Progenitor cell of endocrine pancreas (in vitro differentiated cells): ENCODE measurements at places on chromosomes 2 and 18.

- no peak for DNase-seq
These were observed 539.7 kb upstream of the NETO1 start for GRCh38 chr18:73407506-73407905.

DNA sequence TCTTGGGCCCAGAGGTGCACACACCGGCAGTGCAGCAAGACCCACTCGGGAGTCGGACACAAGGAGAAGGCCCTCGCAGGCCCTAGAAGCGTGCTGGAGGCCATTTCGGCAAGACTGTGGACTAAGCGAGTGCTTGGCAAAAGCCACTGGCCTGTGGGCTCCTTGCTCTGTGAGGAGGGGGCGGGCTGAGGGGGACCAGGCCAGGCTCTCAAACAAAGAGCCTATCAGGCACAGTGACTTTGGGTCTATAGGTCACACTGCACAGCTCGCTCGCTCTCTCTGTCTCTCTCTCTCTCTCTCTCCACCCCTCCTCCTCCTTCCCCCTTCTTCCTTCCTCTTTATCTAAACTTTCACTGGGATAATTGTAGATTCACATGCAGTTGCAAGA, 23.6 kb upstream of the ZCCHC2 start:
- no peak for DNase-seq

DNA sequence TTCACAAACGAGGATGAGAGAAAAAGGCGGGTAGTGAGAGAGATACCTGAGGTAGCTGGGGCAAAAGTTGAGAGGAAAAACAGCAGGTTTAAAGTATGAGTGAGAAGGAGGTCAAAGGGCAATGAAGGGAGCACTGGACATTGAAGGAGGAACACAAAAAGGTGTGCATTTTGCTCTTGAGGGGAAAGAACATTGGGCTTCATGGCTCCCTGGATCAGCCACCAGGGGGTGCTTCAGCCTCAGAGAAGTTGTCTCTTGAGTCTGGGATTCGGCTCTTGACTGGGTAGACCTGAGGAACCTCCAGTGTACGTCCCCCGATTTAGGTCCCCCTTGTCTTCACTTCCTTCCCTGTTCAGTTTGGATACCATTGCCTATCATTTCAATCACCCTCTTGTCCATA, 128.5 kb downstream of the RAPGEF4 start:
- no peak for DNase-seq

GRCh38 chr2:174572556-174572955, 25.0 kb downstream of the WIPF1 start:
- no peak for DNase-seq

DNA sequence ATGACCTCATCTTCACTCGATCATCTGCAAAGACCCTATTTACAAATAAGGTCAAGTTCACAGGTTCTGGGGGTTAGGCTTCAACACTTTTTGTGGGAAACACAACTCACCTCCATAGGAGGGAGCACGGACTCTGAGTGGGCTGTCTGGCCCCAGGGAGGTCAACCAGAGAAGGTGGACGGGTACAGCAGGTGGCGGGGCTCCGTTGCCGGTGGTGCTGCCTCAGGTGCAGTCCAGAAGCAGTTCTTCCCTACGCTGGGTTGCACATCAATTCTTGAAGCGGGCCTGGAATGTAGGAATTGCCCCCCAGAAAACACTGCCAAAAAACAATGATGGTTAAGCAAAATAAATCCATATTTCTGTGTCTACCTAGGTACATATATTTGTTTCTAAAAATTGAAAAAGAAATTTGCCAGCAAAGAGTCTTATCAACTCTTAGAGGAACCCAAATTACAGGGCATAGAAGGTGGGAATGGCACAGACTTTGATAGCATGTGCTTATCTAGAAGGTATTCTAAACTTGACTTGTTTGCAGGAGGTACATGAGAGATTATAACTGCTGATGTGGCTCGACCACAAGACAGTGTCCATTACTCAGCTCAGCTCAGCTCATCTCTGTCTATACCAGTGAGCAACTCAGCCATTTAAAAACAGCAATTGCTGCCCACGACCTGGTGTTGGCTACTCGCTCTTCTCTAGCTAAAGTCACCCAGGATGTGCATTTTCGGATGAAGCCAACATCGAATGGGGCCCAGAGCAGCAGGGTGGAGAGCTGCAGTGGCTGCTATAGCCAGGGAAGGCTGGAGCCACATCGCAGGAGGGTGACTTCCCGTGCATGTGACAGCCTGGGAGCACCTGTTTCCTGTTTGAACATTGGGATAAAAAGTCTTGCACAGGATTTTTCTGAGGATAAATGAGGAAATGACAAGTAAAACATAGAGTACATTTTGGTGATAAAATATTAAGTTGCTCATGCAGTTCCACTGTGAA, 128.7 kb downstream of the RNF144A start:
- no peak for DNase-seq
